SJCRH30 (cell line): ENCODE measurements at places on chromosomes 7 and 10.

GRCh38 chr10:112202561-112203241 lies 19.1 kb upstream of the GPAM start:
- DNase-seq = no peak

DNA sequence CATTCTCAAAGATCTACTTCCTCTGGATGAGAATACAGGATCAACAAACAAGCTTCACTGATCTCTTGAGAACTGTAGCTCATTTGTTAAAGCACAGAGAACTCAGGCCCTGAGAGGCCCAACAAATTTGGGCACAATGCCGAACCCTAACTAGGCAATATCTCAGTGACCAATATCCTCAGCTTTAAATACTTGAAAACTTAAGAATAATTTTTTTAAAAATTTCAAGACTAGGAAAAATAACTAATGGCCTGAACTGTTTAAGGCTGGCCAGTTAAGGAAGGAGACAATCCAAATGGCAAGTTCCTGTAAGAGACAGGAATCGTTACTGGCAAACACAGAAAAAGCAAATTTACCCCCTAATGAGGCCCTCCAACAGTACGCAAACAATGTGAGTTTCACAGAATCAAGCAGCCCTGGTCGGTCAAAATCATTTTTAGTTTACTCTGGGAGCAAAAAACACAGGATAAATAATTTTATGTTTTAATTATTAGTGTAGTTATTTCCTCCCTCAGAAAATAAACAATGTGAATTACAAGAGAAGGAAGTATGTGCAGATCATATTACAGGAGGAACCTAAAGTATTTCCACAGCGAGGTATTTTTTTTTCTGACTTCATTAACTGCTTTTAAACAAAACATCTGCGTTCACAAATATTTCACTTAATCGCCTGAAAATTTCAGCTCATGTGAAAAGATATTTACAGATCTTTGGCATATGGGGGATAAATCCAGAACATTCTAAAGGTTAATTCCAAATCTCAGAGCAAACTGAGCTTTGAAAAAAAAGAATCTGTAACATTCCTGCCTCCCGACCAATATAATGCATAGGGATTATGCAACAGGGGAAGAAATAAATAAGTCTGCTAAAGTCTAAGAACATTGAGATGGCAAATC lies 39.5 kb downstream of the NT5C2 start:
- DNase-seq = peak; percentile 36

- peak; percentile 23 for DNase-seq
Measured at GRCh38 chr10:127243490-127244272, 47.3 kb upstream of the INSYN2A start.

- DNase-seq = no peak
Measured at GRCh38 chr10:533186-533585, 156.3 kb downstream of the DIP2C start.

GRCh38 chr10:120455004-120455403 lies 2.0 kb upstream of the PLPP4 start:
- DNase-seq = no peak

- peak; percentile 49 for DNase-seq
Measured at GRCh38 chr7:101363734-101364374, 1.2 kb downstream of the COL26A1 start.

- no peak for DNase-seq
Measured at GRCh38 chr10:78936412-78937342, 132.1 kb upstream of the ZMIZ1 start.

DNA sequence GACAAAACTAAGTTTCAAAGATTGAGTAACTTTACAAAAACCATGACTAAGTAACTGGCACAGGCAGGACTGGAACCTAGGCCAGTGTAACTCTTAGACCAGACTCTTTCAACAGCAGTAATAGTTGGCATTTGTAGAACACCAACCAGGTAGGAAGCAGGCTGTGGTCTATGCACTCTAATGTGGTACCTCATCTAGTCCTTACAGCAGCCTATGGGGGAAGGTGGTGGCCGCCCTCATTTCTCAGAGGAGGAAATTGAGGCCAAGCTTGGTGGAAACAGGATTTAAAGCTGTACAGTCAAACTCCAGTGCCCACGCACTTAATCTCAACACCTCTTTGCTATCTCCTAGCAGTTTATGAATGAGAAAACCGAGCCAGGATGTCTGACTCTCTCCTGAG lies 165.4 kb upstream of the LRGUK start:
- DNase-seq = no peak

DNA sequence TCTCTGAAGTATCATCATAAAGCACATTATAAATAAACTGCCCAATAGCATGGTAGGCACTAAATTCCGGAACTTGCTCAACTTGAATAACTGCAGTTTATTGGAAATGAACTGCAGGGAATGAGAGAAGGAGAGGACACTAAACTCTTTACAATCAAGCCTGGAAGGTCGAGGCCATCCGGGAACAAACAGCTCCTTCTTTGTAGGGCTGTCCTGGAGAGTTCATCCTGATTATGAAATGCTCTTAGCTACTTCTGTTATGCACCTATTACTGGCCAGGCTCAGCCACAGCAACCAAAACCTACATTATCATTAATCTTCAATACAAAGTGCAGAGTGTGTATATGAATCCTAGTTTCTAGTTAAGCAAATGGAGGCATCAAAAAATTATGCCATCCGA lies 64.7 kb downstream of the PPP1R17 start:
- DNase-seq = no peak

GRCh38 chr7:157704365-157704764 lies 367.6 kb downstream of the DNAJB6 start:
- DNase-seq = no peak

DNA sequence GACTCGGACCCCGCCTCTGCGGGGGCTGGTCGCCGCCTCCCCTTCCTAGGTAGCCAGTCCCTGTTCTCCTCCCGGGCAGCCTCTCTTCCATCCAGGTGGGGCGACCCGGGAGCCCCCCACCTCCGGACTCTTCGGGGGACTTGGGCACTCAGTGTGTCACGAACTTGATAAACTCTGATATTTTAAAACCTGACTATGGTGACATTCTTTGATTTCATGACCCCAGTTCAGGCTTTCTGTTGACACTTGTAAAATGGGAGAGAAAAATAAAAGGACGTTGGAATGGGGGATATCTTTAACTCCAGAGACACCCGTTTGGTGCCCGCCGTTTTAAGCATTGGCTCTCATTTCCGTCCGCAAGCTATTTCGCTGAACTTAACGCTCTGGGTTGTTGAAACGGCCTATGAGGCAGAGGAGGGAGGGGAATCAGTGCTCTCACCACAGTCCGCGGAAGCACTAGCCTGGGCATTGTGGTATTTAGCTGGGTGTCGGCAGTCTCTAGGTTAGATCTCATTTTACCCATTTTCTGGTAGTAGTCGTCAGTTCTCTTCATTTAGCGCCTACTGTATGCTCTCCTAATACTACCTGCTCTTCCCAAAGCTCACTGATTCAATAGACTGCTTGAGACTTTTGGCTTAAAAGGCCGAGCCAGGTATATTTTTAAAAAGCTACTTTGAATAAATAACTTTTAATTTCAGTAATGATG lies 738 bp downstream of the VPS26A start:
- DNase-seq = peak; percentile 55

DNA sequence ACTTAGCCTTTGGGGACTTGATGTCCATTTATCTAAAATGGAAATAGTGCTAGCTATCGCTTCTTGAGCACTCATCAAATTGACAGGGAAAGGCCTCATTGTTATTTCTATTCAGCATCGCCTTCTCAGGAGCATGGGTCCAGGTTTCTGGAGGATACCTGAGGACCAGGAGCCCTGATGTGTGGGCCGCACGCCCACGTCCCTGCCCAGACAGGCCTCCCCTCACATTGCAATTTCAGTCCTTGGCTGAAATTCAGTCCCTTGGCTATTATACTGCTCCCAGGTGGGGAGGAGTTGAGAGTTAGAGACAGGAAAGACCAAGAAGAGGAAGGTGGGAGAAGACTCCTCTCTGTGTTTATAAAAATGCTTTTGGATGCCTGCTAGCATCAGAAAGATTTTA lies 38.9 kb downstream of the GPRIN2 start:
- DNase-seq = no peak

DNA sequence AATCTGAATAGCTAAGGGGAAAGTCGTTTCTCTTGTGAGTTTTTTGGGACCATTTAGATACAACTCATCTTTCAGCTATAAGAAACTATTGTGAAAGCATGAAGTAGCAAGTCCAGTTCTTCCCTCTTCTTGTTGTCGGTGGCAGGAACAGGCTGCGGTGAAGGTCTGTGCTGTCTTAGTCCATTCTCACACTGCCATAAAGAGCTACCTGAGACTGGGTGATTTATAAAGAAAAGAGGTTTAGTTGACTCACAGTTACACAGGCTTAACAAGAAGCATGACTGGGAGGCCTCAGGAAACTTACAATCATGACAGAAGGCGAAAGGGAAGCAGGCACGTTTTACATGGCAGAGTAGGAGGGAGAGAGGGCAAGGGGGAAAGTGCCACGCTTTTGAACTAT lies 261.8 kb downstream of the GATA3 start:
- DNase-seq = no peak

DNA sequence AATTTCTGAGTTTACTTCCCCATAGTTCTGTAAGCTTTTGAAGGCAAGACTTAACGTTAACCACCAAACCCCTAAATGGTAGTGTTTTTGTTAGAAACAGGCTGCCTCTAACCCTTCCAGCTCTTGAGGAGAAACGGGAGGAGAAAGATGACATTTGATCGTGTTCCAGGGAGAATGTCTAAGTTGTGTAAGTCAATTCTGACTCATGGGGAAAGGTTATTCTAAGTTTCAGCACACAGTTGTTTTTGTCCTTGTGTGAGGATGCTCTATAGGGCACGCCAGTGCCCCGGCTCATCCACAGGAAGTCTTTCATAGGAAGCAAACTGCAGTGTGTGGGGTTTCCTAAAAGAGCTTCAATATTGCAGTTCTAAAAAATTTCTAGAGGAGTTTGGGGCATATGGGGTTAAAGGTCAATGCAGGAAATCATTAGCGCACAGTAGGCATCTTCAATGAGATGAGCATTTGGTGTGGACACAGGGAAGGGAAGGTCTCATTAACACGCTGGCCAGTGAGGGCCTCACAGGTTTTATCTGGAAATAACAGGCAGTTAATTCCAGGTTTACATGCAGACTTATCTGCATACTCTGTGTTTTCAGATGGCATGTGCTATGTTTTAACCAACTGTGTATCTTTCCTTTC lies 638.2 kb upstream of the IGFBP3 start:
- no peak for DNase-seq

DNA sequence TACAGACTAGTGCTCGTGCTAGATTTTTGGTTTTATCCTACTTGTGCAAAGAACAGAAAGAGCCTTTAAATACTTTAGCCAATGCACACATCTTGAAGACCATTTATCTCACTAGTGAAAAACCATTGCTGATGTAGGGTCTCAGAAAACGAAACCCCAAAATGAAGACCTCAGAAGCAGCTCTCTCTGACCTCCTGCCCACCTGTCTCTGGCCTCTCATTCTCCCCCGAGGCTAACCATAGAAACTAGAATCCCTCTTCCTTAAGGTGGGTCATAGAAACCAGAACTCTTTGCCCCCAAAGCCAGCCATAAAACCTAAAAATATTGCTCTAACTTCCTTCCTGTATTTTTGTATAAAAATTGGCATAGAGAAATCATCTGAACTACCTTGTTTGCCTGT lies 112.2 kb downstream of the KIF20B start:
- no peak for DNase-seq

DNA sequence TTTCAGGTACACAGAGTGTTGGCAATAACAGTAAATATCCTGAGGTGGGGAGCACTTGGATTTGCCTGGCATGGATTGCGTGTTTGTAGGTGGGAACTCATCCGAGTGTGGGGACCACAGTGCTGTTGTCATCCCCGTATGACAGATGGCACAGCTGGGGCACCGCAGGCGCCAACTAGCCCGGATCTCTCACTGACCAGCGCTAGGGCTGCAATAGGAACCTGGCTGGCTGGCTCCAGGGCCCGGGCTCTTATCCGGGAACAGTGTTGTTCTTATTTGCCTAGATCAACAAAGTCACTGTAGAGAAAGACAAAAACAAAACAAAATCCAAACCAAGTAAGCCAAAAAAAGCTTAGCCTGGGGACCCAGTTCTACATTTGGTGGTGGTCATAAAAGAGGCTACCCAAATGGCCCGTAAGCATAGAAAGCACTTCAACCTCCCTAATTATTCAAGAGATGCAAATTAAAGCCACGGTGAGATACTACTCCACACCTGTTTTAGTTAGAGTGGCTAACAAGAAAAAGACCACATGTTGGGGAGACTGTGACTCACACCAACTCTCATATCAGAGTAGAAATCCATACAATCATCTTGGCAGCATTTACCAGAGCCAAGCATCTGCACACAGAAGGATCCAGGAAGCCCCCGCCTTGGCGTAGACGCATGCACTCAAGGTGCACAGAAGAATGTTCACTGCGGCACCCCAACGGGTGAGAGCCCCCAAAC lies 27.2 kb upstream of the PFKFB3 start:
- DNase-seq = no peak
